Stimulated activated CD4-positive, alpha-beta T cell treated with anti-CD3 and anti-CD28 coated beads, Interleukin-2, amount 100 ng/mL, for 24 hours (primary cell): ENCODE measurements at places on chromosomes 4 and X.

DNA sequence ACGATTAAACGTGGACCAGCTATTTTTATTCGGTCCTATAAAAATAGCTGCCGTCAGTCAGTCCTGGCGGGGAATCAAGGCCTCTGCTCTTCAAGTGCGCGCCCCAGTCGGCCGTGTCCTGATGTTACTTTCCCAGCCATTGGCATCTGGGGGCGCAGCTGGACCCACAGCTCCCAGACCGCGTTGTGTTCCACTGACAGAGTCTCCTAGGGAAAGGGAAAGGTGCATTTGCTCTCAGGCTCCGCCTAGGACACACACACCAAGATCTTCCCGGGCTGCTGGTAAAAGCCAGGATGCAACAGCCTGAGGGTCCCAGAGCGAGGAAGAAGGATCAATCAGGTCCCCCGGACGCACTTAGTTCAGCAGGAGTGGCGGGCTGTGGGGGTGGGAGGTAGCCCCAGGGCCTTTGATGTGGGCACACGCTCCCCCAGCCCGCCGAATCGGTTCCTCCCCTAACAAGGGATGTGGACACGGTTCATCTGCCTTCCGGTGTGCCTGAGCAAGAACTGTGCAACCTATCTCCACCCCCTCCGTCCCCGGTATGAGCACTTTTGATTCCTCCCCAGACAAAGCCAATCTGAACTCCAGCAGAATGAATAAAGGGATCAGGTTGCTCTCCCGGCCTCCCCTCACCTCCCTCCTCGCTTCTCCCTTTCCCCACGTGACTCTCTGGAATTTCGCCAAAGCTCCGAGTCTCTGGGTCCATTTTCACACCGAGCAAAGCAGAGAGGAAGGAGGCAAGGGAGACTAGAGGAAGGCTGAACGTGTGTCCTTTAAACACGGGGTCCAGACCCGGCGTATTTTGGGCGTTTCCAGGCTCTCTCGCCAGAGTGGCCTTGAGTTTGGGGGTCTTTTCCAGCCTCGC lies 626 bp upstream of the FRAS1 start:
- DNase-seq: peak; percentile 19

- no peak for DNase-seq
Measured at GRCh38 chr4:80412322-80412721, 76.8 kb downstream of the CFAP299 start.

- no peak for DNase-seq
Measured at GRCh38 chr4:14888790-14889572, 113.3 kb upstream of the CPEB2 start.

- no peak for DNase-seq
Measured at GRCh38 chr4:37317104-37317643, 72.6 kb downstream of the NWD2 start.

- peak; percentile 1 for DNase-seq
Measured at GRCh38 chrX:136477026-136477425, 10.7 kb upstream of the BRS3 start.

GRCh38 chr4:123777373-123777772 lies 380.8 kb downstream of the SPRY1 start:
- DNase-seq: no peak

GRCh38 chr4:87144356-87144755 lies 76.1 kb downstream of the KLHL8 start:
- no peak for DNase-seq

DNA sequence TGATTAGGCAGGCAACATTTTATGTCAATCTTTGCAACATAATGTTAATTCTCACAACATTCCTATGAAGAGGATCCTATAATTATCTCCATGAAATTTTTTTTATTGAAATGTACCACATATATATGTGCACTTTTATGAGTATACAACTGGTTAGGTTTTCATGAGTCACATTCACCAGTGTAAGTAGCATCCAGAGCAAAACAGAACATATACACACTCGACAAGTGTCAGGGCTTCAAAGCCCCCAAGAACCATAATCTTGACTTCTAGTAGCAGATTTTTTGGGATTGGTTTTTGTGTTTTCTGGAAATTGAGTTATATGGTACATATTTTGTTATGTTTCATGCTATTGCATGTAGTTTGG lies 62.4 kb downstream of the ARHGAP10 start:
- no peak for DNase-seq

DNA sequence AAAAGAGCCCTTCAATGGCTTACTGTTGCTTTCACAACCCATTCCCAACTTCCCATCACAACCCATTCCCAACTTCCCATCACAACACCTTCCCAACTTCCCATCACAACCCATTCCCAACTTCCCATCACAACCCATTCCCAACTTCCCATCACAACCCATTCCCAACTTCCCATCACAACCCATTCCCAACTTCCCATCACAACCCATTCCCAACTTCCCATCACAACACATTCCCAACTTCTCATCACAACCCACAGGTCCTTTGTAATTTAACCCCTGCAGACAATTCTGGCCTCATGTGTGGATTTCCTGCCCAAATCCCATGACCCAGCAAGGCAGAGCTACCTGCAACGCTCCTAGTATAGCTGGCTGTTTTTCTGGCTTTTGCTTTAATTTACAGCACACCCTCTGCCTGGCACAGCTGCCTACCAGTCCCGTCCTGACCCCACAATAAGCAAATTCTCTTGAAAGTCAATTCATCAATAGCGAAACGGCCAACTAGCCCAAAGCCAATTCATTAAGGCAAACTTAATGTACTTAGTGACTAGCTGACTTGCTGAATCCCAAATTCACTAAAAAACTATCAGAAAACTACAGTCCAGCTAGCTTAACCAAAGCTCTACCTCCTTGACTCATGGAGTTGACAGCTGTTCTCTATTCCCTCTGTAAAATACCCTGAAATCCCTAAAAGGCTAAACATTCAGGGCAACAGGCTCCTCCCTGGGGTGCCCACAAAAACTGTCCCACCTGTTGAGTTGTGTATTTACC lies 75.6 kb downstream of the AFAP1 start:
- peak; percentile 31 for DNase-seq

DNA sequence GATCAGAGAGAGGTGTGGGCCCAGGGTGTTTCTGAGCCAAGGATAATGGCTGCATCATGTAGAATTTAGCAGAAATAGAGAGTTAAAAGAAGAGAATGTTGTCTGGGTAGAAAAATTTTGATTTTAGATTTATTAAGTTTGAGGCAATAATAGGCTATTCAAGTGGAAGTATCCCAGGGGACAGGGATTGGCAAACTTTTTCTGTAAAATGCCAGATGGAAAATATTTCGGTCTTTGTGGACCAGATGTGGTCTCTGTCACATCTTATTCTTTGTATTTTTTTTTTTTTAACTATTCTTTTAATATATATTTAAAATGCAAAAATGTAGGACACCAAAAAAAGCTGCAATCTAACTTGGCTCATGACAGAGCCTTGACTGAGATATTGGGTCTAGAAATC lies 33.1 kb downstream of the IL15 start:
- no peak for DNase-seq

DNA sequence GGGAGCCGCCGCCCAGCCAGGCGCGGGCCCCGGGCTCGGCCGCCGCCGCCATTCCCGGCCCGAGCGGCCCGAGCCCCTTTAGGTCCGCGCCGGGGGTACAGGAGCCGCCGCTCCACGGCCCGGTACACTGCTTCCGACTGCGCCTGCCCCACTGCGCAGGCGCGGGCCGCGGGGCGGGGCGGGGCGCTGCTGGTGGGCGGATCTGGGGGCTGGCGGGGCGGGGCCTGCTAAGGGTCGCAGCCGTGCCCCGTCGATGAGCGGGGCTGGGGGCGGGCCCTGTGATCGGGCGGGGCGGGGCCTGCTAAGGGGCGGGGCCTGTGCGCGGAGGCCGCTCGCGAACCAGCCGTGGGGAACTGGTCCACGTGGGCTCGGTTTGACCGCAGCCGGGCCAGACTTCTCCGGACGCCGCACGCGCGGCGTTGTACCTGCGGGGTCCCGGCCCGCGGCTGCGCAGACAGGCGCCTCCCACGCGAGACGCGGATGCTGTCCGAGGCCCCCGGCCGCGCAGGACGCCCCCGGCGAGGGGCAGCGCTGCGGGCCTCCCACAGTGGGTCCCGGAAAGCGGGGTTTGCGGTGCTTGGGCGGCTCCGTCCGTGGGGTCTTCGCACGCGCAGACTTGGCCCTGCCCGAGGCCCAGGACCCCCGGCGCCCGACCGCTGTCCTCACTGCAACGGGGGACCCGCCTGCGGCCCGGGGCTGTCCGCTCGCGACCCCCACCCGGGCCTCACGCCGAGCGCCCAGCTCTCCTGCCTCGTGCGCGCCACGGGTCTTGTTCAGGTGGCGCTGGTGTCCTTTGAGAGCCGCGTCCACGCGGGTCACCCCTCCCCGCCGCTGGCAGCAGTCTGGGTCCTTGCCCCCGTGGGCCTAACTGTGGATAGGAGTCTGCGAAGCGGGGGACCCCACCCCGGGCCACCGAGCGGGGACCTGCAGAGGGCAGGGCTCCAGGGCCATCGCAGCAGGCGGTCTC lies at the start of gene DGKQ:
Gene DGKQ (minus strand): TSS at position 139 of the 967 bp plus-strand sequence. CDS start 87 bp downstream, at position 52.
- peak; percentile 87 for DNase-seq

GRCh38 chrX:16601885-16602284 lies 48.1 kb upstream of the S100G start:
- no peak for DNase-seq

- no peak for DNase-seq
Measured at GRCh38 chrX:16665089-16665488, 15.1 kb downstream of the S100G start.

- no peak for DNase-seq
Measured at GRCh38 chrX:111868726-111869638, 7.0 kb upstream of the TRPC5OS start.

DNA sequence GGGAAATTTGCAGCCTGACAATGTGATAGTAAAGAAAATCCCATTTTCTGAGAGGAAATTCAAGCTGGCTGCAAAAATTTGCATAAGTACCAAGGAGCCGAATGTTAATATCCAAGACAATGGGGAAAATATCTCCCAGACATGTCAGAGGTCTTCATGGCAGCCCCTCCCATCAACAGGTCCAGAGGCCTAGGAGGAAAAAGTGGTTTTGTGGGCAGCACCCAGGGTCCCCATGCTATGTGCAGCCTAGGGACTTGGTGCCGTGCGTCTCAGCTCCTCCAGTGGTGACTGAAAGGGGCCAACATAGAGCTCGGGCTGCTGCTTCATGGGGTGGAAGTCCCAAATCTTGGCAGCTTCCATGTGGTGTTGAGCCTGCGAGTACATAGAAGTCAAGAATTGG lies 6.3 kb upstream of the UGDH start:
- DNase-seq: no peak

DNA sequence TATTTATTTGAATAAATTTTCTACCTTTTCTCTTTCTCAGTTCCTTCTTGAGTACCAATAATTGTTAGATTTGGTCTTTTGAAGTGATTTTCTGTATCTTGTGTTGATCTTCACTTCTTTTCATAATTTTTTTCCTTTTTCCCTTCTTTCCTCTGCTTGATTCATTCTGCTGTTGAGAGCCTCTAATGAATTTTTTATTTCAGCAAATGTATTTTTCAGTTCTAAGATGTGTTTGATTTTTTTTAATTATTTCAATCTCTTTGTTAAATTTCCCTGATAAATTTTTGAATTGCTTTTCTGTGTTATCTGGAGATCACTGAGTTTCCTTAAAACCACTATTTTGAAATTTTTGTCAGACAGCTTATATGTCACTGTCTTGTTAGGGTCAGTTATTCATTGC lies 155.4 kb upstream of the IL15 start:
- no peak for DNase-seq

DNA sequence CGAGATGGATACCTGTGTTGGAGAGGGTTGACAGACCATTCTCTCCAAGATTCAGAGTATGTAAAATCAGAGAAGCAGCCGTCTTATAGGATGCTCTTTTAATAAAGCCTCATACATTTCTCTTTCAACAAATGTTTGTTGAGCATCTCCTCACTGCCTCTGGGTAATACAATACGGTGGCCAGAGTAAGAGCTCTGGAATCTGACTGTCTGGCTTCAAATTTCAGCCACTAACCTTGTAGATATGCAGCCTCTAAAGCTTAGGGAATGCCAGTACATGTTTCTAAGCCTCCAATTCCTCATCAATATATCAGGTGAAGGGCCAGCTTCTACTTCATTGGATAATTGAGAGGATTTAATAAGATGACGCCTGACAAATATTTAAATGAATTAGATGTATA lies 61.3 kb downstream of the CLNK start:
- DNase-seq: no peak

GRCh38 chr4:106502106-106502699 lies 133.6 kb upstream of the GIMD1 start:
- peak; percentile 43 for DNase-seq

DNA sequence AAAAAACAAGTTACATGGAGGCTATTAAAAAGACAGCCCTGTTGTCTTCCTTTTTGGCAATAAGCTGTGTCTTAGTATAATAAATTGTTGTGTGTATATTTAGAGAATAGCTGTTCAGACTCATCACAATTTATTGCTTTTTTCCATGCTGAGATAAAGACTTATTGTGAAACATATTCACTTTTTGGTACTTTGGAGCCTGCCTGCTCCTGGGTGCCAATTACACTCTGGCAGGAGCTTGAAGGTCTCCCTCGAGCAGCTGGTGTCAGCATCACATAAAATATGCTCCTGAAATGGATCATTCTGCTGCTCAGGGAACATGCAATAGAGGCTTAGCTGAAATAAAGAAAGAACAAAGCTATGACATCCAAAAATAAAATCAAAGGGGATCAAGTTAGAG lies 211.6 kb upstream of the DKK2 start:
- no peak for DNase-seq

GRCh38 chrX:70254063-70254400 lies 6.0 kb downstream of the P2RY4 start:
- DNase-seq: no peak

DNA sequence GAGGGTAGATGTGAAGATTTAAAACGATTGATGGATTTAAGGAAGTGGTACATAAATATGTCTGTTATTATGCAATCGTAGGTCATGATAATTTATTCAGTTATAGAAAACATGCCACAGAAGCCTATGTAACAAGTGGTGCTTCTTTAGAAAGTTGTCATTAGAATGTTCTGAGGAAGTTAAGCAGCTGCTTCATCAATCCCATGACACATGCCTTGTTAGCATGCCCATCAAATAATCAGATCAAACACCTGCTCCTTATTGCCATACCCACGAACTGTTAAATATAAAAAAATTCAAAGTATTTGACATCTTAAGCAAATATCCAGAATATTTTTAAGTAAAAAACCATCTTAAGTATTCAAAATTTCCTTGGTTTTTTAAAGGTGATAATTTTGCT lies 76.4 kb upstream of the MYOZ2 start:
- no peak for DNase-seq

DNA sequence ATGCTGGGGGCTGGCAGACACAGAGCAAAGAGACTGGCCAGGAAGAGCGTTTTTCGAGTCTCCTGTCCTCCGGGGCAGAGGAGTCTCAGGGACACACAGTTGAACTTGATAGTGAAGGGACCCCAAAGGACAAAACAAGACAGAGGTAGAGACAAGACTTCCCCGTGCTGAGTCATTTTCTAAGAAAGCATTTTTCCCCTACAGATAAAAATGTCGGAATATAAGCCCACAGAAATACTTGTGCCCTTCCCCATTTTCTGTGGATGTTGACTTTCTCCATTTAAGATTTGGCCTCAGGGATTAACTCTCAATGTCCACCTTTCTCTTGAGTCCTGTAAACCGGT lies 523 bp upstream of the BTK start:
- no peak for DNase-seq

GRCh38 chrX:73215246-73215645 lies 595 bp upstream of the NAP1L2 start:
- DNase-seq: peak; percentile 0

GRCh38 chrX:9650091-9650490 lies 115.6 kb downstream of the GPR143 start:
- no peak for DNase-seq

- no peak for DNase-seq
Measured at GRCh38 chr4:19314116-19314515, 937.6 kb upstream of the SLIT2 start.
